ENCODE measurements at places on chromosomes 6 and 20.

DNA sequence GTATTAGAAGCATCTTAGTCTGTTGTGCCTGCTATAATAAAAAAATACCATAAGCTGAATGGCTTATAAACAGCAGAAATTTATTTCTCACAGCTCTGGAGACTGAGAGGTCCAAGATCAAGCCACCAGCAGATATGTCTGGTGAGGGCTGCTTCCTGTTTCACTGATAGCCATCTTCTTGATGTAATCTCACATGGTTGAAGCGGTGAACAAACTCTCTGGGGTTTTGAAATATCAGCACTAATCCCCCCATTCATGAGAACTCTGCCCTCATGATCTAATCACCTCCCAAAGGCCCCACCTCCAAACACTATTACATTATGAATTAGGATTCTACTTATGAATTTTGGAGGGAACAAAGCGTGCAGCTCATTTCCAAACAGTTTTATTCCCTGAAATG, 11.6 kb upstream of the CLVS2 start:
- DNase-seq = no peak

- no peak for DNase-seq
These were observed 123.1 kb downstream of the MRPL14 start for GRCh38 chr6:44004136-44004535.

- DNase-seq = no peak
These were observed 8.1 kb downstream of the PACSIN1 start for GRCh38 chr6:34473967-34474366.

DNA sequence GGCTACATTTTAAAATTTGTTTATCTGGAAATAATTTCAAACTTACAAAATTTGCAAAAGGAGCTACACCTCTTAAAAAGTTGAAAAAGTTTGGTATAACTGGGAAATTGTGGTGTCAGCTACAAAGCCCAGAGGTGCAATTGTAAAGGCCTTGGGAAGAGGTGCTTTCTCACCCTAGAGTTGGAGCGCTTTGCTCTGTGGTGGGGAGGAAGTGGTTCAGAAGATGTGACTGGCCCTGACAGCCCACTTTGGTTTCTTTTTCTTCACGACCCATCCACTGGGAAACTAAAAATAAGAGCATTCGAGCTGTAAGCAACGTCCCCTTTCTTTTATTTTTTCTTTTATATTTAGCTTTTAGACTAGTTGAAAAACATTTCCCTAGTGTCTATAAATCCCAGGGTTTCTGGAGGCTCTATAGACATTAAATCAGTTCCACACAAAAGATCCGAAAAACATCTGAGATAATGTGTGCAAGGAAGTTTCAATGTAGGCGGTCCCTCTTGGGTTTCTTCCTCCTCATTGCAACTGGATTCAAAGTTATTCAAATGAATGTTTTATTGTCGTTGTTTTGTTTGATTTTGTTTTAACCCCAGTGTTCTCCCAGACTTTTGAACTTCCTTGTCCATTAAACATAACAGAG, 397.8 kb downstream of the KIF16B start:
- no peak for DNase-seq

DNA sequence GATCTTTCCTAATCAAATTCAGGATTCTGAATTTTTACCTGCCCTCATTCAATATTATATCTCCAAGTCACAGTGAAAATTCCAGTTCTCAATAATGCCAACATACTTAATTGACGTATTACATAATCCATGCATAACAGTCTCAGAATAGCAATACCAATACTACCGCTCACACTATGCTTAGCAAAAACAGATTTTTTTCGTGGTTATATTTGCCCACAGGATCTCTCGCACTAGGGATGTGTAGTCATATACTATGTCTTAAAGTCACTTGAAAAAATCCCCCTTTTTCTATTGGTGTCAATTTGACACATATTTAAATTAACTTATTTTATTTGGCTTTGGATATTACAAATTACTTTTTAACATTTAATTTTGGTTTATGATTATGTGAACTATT, 323.1 kb upstream of the SLC35B3 start:
- no peak for DNase-seq

- DNase-seq = no peak
These were observed 109.8 kb downstream of the JARID2 start for GRCh38 chr6:15355683-15356099.

DNA sequence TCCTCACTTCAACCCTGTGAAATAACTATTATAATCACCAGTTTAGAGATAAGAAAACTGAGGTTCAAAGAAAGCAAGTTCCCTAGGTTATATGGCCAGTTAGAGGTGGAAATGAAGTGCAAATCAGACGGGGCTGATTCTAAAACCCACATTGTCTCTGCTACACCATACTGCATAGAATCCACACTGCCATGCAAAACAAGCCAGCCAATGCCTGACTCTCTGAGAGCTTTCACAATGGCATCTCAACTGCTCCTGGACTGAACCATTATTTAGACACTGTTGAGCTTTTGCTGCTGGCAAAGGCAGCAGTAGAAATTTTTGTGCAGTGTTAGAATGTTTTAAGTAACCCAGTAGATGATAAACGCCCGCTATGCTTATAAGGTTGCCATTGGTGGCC, 195.2 kb upstream of the CNR1 start:
- DNase-seq = no peak

DNA sequence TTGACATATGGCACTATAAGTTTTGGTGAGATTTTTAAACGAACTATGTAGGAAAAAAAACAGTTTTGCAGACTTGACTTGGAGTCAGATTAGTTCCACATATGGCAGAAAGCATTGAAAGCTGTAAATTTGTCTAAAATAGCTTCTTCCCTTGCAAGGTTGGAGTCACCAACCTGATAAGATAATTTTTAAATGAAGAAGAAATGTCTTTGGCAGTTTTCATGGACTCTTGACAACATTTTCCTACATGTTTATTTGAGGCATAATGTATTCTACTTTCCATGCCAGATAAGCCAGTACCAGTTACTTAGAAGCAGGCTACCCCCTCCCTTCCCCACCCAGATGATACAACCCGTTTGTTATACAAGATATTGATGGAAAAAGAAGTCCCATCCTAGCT, 5.2 kb downstream of the KLHL32 start:
- no peak for DNase-seq
